HTR-8/SVneo (cell line): ENCODE measurements at places on chromosomes 6 and 20.

- peak; percentile 10 for DNase-seq
These were observed 17.2 kb downstream of the TMEM200A start for GRCh38 chr6:130382872-130383490.

GRCh38 chr20:45826381-45827019, 612 bp downstream of the TNNC2 start:
- no peak for DNase-seq

GRCh38 chr6:142884214-142885035, 60.6 kb downstream of the HIVEP2 start:
- no peak for DNase-seq

GRCh38 chr6:135870722-135871121, 19.2 kb downstream of the PDE7B start:
- DNase-seq: no peak

DNA sequence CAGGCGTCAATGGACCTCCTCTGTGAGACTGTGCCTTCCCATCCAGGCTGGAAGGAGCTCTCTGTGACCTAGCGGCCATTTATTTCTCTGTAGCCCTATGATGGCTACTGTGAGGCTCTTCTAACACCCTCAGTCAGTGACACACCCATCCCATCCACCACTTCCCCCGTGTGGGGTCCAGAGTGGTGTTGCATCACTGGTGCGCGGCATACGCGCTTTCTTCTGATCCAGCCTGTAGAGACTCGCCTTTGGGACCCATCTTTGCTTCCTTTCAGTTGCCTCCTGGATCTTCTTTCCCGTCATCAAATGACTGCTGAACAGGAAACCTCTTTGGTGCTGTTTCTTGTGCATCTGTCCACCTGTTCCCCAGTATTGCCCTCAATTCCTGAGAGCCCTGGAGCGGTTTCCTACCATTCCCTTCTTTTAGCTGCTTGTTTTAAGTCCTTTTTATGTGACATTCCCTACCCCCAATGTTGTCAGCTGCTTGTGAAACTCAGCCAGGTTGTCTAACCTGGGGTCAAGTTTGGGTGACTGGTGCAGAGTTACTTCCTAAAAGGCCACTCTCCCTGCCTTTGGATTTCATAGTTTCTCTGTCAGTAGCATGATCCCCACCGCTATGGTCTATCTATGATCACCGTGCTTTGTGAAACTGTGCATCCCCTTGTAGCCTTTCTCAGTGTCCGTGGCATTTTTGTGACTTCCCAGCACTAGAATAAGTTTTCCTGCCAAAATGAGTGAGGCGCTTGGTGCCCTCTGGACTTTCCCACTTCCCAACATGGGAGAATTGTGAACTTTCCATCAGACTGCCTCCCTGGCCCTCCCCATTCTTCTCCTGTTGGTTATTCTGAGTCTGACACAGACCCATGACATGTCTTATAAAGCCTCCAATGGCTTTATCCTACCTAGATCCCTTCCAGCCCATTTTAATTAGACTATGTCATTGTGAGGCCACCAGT, 5.7 kb downstream of the PRR3 start:
- DNase-seq: no peak

GRCh38 chr6:74851596-74851995, 354.3 kb downstream of the COL12A1 start:
- DNase-seq: no peak
